ENCODE measurements at places on chromosomes 11 and 22.

- DNase-seq: no peak
These were observed 6.8 kb upstream of the PLAAT3 start for GRCh38 chr11:63621071-63621470.

GRCh38 chr11:82906931-82907330 is 5.4 kb downstream of the DDIAS start:
- DNase-seq: no peak

GRCh38 chr22:26658671-26659478 is 1.5 kb downstream of the MIAT start:
- DNase-seq: peak; percentile 98

GRCh38 chr11:34644669-34645406 is 23.9 kb downstream of the EHF start:
- no peak for DNase-seq

DNA sequence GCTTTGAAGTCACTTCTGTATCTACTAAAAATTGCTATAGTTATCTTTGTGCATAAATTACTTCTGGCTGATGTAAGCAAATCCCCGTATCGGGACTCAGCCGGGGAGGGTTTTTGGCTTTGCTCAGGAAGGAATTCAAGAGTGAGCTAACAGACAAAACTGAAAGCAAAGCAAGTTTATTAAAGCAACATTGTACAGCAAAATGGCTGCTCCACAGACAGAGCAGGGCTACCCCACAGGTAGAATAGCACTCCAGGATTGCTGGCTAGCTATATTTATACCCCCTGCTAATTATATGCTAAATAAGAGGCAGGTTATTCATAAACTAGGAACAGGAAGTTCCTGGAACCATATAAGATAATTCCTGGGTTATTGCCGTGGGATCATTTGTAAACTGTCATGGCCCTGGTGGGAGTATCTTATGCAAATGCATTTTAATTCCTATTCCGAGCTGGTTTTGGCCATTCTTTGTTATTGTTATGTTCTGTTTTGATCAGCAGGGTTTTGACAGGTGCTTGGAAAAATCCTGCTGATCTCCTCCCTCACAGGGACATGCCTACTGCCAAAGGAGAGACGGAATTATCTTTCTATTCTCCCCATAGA is 15.2 kb downstream of the MIF start:
- no peak for DNase-seq

DNA sequence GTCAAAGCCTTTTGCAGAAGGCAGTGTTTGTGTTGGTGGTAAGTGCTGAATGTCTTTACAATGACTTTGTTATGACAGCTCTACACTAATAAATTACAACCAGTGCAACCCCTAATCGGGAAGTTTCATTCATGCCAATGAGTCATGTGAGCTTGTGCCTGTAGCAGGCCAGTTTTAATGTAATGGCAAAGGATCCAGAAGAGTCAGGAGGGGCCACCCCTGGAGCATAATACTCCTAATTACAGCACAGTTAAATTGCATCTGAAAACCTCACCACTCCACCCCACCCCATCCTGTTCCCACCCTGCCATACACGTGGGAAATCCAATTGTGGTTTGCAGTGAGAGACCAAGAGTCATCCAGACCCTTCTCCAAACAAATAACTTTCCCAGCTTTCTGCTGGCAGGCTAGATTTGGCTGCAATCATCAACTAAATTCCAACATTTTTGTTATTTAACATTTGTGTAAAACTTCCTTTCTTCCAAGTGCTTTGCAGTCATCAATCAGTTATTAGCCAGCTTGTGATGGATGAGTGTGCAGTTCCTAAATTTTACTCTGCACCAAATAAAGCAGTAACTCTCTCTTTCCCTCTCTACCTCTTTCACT is 277.3 kb upstream of the FAT3 start:
- DNase-seq: peak; percentile 51

GRCh38 chr11:5285703-5286340 is 15.9 kb downstream of the OR51B4 start:
- DNase-seq: no peak

Data from NCI-H524 (cell line).